ENCODE measurements at places on chromosomes 1 and 21.

DNA sequence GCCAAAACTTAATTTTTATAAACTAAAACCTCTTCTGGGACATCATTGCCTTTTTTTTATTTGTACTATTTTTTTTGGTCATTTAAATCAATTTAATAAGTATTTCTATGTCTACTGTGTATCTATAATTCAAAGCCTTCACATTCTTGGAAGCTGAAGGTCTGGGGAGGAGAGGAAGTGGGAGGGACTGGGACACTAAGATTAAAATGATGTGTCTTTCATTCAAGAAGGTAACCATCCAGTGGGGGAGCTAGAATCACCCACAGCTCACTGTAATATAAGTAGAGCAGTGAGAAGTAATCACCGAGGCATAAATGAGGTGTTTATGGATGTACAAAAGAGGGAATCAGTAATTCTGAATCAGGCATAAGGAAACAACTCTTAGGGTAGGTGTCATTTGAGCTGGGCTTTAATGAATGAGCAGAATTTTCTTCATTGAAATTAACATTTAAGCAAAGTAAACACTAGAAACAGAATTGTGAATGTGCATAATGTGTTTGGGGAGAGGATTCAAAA lies 52.8 kb downstream of the PTGER3 start:
- no peak for DNase-seq

DNA sequence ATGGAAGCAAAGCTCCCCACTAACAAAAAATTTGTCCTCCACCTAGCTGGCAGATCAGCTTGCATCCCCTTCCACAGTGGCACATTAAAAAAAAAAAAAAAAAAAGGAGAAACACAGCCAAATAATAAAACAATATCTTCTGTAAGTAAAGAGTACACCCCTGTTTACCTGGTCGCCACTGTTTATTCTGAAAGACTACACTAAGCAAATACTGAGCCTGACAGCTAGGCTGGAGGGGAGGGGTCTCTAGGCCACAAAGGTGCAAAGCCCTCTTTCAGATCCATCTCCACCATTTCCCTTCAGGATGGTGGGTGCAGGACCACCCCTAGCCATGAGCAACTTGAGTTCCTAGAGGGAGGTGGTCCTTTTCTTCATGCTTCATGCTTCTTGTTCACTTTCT lies 22.8 kb upstream of the SLC45A3 start:
- no peak for DNase-seq

DNA sequence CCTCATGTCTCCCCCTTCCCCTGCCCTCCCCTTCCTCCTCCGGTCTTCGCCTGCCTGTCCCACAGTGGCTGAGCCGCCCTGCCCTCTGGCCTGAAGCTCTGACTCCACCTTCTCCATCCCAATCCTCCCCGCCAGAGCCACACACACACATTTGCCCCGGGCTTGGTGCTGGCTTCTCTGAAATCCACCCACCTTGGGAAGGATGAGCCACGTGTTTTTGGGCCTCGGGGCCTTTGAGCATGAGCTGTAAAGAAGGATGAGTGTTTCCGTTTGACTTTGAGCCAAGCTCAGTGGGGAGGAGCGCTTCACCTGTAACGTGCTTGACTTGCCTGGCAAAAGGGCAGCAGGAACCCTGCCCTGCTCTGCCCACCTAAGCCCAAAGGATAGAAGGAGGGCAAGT lies 295.1 kb downstream of the SIPA1L2 start:
- DNase-seq, result no peak

GRCh38 chr1:158121604-158122254 lies 59.0 kb upstream of the CD1D start:
- no peak for DNase-seq

DNA sequence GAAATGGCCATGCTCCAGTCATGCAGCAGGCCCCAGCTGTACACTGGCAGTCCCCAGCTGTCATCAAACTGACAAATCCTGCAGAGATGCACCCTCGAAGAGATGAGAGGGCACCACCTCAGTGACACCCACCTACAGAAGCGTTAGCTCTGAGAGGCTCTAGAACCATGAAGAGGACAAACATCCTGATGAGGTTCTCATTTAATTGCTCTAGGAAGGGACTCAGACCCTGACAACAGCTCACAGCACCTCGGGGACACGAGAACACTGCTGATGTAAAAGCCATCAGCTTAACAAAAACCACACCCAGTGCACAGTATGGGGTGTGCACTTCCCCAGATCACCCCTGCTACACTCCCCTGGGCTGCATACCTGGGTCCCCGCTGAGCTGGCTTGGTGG lies 3.4 kb downstream of the ZNF496 start:
- no peak for DNase-seq

DNA sequence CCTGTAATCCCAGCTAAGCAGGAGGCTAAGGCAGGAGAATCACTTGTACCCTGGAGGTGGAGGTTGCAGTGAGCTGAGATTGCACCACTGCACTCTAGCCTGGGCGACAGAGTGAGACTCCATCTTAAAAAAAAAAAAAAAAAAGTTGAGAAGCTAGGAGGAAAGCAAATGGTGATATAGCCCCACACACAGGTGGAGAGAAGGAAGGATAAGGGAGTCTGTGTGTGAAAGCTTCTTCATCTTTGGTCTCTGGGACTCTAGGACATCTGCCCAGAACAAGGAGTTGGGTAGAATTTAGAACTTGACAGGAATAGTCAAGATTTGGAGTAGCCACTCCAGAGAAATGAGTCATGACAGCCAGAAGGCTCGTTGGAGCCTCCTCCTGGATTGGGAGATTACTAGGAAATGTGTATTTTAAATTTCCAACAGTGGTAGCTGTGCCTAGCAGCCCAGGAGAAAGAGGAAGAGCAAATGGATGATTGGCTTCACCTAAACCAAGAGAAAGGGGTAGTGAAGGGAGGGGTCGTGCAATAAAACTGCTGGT lies 19.9 kb downstream of the NPL start:
- no peak for DNase-seq

- DNase-seq, result no peak
Observed at GRCh38 chr1:217089361-217090014, 366.3 kb upstream of the ESRRG start.

DNA sequence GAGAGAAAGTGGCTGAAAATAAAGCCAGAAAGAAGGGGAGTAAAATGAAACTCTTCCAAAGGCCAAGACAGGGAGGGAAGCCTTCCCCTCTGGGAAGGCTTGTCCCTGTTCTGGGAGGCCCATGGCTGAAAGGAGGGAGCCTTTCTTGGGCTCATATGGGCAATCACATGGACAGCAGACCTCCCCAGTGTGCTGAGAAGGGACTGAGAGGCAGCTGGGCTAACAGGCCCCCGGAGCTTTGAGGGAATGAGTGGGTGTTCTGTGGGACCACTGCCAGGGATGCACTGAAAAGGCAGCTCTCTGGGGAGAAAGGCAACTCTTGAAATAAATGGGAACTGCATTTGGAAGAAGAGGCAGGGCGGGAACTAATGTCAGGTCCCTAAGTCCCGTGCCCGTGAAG lies 39.1 kb downstream of the KANK4 start:
- no peak for DNase-seq

GRCh38 chr1:2799811-2800663 lies 1.5 kb downstream of the TTC34 start:
- peak; percentile 18 for DNase-seq
